NCI-H510A (cell line): ENCODE measurements at places on chromosomes 6 and 20.

DNA sequence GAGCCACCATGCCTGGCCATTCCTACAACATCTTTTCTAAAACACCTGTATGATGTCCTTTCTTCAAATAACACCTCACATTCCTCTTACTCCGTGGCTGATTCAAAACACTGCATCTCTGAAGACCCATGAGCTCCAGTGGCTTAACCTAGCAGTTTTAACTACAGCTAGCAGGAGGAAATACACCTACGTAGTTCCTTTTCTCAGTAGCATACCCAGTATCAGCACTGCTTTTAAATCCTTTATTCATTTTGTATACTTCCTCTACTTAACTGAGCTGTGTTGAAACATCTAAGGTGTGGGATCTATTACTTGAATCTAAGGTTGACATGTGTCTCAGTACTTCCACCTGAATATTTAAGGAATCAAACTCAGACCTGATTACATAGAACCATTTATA is 113.6 kb upstream of the CCDC28A start:
- no peak for DNase-seq

- no peak for DNase-seq
Observed at GRCh38 chr6:30060606-30061091, 416 bp upstream of the POLR1H start.

GRCh38 chr6:44921798-44922197 is 406.3 kb upstream of the RUNX2 start:
- no peak for DNase-seq

- DNase-seq, result peak; percentile 43
Observed at GRCh38 chr20:62122654-62123449, 577 bp downstream of the LSM14B start.

GRCh38 chr6:45697605-45698004 is 318.1 kb downstream of the CLIC5 start:
- DNase-seq, result no peak

- no peak for DNase-seq
Observed at GRCh38 chr20:64110411-64111068, 3.2 kb upstream of the NPBWR2 start.

DNA sequence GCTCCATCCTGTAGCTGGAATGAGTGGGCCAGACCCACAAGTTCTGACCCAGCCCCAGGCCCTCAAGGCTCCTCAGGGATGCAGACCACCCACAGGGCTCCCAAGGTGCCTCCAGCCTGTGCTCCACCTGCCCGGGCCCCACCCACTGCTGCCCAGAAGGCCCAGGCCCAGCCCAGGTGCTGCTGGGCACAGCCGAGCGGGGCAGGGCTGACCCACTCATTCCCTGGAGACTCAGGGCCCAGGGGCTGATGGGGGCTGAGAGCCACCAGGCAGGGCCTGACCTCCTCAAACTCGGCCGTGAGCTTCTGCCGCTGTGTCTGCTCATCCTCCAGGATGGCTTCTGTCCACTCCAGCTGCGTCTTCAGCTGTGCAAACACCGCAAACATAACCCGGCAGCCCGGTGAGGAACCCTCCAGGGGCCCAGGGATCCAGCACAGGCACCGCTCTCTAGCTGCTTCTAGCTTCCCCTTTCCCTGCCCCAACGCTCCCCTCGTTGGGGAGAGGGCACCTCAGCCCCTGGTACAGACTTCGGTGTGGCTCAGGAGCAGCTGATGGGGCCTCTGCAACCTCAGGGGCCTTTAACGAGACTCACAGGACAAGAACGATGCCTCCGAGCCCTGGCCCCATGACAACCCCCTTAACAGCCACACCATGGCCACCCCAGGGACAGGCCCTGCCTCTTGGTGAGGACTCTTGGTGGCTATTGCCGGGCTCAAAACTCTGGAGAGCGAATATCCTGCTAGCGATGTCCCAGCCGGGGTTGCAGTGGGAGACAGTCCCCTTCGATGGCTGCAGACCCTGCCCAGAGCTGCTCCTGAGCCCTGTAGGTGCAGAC is 46.0 kb downstream of the DSTN start:
- peak; percentile 61 for DNase-seq

DNA sequence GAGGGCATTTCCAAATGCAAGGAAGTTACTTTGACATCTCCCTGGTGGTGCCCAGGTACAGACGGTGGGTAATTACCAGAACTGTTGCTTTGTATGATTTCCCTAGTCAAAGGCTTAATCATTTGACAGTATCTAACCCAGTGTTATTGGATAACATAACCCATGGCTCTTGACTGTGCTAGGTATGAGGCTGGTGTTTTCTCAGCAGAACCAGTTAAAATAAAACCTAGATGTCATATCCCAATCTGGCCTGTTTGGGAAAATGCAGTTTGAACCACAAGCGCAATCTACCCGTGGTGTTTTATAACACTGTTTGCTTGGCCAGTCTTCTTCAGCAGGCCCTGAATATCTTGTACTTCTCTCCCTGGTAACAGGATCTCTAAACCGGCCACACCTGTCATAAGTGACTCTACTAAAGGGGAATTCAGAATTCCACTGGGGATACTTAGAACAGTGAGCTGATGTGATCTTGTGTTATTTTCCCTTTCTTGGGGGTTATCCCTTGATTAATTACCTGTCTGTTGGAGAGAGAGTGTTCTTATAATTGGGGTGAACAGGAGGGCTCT is 32.8 kb downstream of the PPP1R14C start:
- no peak for DNase-seq
